ENCODE measurements at places on chromosomes 11 and 22.

GRCh38 chr11:112748713-112749543, 212.3 kb upstream of the NCAM1 start:
- DNase-seq, result no peak

DNA sequence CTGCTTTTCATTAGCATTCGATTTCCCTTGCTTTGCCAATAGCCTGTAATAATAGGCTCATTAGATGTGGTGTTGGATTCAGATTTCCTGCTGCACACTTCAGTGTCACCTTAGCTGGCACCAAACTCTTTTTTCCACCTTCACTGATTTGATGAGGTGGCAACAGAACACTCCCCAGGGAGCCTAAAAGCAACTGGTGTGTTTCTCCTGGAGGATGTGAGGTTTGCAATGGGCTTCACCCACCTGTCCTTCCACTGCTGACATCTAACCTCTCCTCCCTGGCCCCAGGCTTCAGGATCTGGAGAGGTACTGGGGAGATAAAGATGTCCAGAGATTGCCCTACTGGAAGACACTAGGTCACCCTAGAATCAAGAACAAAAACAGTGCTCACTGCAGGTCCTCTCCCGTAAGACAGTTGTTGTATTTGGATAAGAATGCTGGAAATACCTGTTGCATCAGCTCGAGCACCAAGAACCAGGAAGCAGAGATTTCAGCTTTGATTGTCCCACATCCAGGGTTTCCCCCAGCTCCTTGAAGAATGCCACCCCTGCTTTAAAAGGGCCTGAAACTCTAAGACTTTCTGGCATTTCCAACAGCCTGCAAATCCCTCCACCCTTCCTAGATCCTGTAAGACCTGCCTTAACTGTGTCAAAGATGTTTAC, 96.9 kb downstream of the SLC1A2 start:
- DNase-seq, result no peak

DNA sequence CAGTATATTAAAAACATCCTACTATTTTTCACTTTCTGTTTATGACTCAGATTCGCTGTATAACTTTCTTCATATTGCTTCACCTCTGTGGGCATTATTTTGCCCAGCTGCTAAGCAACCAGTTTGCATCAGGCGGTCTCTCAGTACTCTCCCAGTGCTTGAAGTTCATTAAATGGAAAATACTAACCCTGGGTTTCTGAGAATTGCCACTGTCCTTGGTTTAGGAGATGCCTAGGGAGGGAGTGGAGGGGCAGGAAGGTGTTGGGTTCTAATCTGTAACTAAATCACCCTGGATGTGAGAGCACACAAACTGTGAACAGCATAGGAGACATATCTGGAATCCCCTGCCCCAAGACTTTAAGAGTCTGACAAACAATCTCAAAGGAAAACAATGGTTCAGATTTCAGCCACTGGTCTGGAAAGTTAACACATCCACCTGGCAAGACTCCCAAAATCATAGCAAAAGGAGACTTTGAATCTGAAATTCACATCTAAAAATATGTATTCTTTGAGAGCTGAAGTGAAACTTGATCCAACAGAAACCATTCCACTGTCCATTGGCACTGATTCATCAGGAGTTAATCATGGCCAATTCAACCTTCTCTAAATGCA, 540.0 kb downstream of the SOX6 start:
- no peak for DNase-seq

DNA sequence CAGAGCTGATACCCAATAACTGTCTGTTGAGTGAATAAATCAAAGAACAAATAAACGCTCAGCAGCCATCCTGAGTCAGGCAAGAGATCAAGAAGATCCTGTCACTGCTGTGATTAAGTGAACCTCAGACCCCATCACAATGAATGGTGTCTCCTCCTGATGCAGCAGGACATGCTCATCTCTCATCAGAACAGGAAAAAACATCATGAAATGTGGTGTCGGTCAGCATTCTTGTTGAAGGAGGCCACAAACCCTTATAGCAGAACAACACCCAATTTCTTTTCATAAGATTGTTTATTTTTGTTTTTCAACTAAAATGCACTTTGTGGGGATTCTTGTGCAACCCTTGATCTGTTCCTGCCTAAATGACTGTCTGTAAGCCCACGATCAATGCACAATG, 60.3 kb downstream of the SYTL2 start:
- DNase-seq, result no peak

- DNase-seq, result no peak
These were observed 128.3 kb downstream of the OSBP2 start for GRCh38 chr22:30823015-30823370.

- DNase-seq, result no peak
These were observed 10.4 kb downstream of the SREBF2 start for GRCh38 chr22:41842996-41843970.

DNA sequence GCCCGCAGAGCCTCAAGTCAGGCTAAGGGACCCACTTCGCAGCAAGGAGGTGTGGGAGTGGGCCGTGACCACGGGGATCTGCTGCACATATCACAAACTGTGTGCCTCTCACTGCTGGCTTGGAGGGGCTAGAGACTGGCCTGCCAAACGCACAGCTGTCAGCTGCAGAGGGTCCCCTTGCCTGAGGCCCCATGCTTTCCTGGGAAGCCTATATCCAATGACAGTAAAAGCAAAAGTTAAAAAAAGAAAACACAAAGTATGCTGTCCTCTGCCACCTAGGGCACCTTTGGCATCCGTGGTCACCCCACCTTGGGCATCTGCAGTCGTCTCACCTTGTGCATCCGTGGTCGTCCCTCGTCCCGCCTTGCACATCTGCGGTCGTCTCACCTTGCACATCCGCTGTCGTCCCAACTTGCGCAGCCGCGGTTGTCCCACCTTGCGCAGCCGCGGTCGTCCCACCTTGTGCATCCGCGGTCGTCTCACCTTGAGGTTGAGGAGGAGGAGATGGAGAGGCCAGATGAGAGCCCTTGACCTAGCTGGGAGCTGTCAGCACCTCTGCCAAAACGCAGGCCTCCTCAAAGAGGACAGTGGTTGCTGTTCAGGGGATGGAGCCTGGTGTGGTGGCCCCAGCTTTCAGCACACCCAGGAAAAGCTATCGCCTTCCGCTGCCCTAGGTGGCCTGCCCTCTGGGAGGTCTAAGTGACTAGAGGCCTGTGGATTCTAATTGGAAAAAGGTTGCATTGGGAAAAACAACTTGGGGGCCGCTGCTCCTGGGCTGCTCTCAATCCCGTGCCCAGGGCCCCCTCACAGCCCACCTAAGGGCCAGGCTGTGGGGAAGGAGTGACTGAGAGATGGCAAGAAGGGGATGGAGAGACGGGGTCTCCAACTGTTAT, 90.5 kb downstream of the MYEOV start:
- DNase-seq, result no peak

DNA sequence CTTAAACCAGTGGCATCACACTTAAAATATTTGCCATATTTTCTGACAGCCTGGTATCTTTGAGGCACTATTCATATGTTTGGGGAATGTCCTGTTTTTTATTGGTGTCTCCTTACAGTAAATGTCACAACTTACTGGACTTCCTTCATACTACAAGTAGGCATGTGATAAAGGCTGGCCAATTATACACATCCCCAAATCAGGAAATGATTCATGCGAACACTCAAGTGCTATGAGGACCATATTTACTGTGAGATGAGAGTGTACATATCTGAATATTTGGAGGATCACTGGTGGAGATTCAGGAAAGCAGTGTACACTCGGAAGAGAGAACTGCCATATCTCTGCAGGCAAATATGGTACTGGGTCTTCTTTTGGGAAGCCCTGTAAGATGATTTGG, 913.8 kb upstream of the CHORDC1 start:
- DNase-seq, result no peak

GRCh38 chr11:111910676-111911562, 651 bp downstream of the CRYAB start:
- DNase-seq, result no peak

GRCh38 chr11:121711939-121712338, 259.2 kb upstream of the SORL1-AS1 start:
- DNase-seq, result no peak

- peak; percentile 39 for DNase-seq
These were observed at the start of gene NCR3LG1 for GRCh38 chr11:17351510-17352176. Gene NCR3LG1 (plus strand): TSS chr11:17351800. CDS start chr11:17351970, 170 bp downstream.

- no peak for DNase-seq
These were observed 581.9 kb downstream of the SOX6 start for GRCh38 chr11:15774388-15774939.

DNA sequence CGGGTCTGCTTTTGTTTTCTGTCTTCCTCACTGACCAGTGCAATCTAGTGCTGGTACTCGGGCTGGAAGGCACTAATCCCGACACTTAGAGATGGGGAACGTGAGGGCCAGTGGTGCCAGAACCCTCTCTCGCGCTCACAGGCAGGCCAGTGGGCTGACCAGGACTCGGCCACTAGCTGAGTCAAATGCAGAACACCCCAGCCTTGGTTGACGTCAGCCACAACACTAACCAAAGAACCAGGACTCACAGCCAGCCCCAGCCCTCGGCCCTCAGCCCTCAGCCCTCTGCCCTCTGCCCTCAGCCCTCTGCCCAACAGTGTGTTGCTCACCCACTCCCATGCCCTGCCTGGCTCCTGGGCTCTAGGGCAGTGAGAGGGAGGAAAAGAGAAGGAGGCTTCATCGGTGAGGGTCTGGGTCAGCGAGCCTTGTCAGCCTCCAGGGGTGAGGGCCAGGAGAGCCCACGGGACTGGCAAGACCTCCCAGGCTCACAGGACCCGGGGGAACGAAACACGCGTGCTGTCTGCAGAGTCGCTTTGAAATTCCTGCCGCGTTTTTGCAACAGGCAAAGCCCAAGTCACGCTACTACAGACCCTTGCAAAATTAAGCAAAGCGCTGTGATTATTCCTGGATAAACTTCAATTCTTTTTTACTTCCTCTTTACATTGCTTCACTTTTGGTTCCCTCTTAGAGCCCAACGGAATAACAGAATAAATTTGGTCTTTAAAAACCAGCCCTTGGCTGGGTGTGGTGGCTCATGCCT, 27.5 kb downstream of the KIAA0930 start:
- no peak for DNase-seq

DNA sequence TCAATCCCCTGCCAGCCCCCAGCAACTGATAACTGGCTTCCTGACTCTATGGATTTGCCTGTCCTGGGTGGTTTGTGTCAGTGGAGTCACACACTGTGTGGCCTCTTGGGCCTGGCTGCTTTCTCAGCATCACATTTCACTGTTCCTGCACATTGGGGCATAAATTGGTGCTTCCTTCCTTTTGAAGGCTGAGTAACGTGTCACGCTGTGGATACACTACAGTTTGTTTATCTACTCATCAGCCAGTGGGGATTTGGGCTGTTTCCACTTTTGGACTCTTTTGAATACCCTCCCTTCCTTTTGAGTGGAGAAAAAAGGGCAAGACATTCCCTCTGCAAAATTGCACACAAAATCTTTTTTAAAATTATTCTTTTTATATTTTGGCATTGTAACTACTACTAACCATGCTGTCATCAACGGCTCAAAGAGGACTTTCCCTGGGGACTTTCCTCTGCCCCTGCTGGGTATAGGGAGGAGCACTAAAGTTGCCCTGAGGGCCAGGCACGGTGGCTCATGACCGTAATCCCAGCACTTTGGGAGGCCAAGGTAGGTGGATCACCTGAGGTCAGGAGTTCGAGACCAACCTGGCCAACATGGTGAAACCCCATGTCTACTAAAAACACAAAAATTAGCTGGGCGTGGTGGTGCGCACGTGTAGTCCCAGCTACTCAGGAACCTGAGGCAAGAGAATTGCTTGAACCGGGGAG, 7.8 kb upstream of the CELSR1 start:
- no peak for DNase-seq

DNA sequence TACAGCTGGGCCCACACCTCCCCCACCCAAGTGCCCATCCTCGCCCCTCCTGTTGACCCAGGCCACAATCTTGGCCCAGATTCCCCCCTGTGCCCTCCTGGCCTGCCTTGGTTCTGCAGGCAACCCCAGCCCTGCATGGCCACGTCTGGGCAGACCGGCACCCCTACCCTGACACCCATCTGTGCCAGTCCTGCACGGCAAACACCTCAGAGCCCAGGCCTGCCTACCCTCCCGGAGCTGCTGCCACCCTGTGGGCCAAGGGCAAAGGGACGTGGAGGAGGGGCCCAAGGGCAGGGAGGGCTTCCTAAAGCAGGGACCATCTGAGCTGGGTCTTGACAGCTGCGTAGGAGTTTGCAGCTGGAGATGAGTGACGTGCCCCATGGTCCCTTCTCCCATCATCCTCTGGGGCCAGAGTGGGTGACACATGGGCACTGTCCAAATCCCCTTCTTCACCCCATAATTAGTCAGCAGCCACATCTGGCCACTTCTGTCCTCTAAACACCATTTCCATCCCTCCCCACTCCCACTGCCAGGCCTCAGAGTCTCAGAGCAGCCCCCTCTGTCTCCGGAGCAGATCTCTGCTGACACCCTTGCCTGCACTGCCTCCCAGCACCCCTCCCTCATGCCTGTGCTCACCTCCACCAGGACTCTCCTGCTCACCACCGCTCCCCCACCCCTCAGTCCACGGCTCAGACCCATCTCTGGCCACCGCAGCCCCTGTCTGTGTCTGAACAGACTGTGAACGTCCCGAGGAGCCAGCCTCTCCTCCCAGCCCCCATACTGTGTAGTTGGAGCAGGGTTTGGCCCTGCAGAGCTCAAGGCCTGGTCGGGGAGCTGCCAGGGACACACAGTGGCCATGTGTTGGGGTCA, 35.6 kb upstream of the PPARA start:
- DNase-seq, result no peak

GRCh38 chr11:74185285-74185684, 14.2 kb downstream of the PPME1 start:
- no peak for DNase-seq

DNA sequence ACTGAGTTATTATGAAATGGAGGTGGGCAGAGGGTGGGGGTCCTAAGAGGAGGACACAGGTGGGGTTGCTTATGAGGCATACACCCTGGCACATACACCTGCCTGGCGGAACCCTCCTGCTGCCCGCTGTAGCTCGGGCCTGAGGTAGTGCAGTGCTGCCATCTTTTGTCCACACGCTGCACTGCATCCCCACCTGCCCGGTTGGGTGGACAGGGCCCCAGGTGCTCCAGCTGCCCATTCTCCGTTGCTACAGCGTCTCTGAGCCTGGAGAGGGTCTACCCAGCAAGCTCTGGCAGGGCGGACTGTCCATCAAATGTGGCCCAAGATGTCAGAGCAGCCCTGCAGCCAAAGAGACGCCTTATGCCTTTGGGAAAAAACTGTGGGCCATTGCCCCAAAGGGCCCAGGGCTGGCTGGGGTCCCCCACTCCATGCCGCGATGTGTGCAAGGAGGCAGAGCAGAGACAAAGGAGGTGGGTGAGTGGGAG, 131.2 kb downstream of the BUD13 start:
- DNase-seq, result peak; percentile 52

GRCh38 chr11:20611892-20612291, 12.5 kb downstream of the SLC6A5 start:
- no peak for DNase-seq

DNA sequence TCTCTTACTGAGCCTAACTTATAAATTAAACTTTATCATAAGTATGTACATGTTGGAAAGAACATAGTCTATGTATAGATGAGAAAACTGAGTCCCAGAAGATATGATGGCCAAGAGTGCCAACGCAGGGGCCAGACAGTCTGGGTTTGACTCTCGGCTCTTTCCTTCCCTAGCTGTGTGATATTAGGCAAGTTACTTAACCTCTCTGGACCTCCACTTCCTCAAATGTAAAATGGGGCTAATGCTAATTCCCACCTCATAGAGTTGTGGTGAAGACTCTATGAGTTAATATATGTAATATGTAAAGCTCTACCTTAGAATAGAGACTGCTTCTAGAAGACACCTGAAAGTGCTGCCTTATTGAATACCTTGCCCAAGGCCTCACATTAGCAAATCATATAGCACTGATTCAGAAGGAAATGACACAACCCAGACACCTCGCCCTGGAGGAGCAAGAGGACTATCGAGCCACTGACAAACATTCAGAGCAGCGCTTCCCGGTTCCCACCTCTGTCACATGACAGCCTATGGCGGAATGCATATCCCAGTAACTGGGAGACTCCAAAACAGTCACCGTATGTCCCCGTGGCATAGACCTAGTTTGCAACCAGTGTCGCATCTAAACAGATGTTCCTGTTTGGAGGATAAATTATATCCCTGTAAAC, 11.3 kb upstream of the CCDC86 start:
- DNase-seq, result no peak
